Activated T-helper 17 cell treated with anti-CD3 and anti-CD28 coated beads, Interleukin-2, amount 50 U/mL, for 72 hours (primary cell): ENCODE measurements at places on chromosomes 5 and 9. TPM values are rescaled to one million over a fixed set of nuclear protein-coding genes. Genes with fewer than 3 reads are reported as not detected.

The IL17B gene
- total RNA-seq: not detected

The GARIN3 gene
- 0.09 TPM for total RNA-seq

The MAP3K1 gene
- 29.1 TPM for total RNA-seq

The SHROOM1 gene
- 0.54 TPM for total RNA-seq

The SCGB3A1 gene
- total RNA-seq: not detected

The LCN2 gene
- not detected for total RNA-seq

The PRR16 gene
- not detected for total RNA-seq

The PCDHGB2 gene
- 0.17 TPM for total RNA-seq

The CAMK4 gene
- 36.0 TPM for total RNA-seq

The TMEM203 gene
- 27.3 TPM for total RNA-seq

The PRLR gene
- total RNA-seq: not detected

The MRPS30 gene
- total RNA-seq: 53.8 TPM

The ACSL6 gene
- 1.4 TPM for total RNA-seq

The HACD4 gene
- 2.9 TPM for total RNA-seq

The CFAP77 gene
- not detected for total RNA-seq

The SMIM27 gene
- 10.5 TPM for total RNA-seq

The NIPSNAP3A gene
- total RNA-seq: 7.1 TPM

The MPDZ gene
- total RNA-seq: not detected

The FPGS gene
- total RNA-seq: 95.6 TPM

The ORM1 gene
- total RNA-seq: not detected

The ALDH1A1 gene
- total RNA-seq: not detected

The DMRT3 gene
- total RNA-seq: not detected

The IFNA2 gene
- total RNA-seq: not detected

The F2RL1 gene
- 0.85 TPM for total RNA-seq

The PITX1 gene
- total RNA-seq: not detected
